ENCODE measurements at places on chromosomes 7 and 10.
A peak's percentile ranks its signal among the peaks of the same experiment; 100 is the strongest.

- DNase-seq: no peak
Measured at GRCh38 chr10:3375505-3375904, 202.9 kb upstream of the PITRM1 start.

- no peak for DNase-seq
Measured at GRCh38 chr10:119337796-119338432, 130.5 kb downstream of the GRK5 start.

GRCh38 chr7:151251689-151252560 is 3.4 kb upstream of the SMARCD3 start:
- no peak for DNase-seq

GRCh38 chr7:155327590-155328320 is 30.1 kb downstream of the INSIG1 start:
- no peak for DNase-seq

DNA sequence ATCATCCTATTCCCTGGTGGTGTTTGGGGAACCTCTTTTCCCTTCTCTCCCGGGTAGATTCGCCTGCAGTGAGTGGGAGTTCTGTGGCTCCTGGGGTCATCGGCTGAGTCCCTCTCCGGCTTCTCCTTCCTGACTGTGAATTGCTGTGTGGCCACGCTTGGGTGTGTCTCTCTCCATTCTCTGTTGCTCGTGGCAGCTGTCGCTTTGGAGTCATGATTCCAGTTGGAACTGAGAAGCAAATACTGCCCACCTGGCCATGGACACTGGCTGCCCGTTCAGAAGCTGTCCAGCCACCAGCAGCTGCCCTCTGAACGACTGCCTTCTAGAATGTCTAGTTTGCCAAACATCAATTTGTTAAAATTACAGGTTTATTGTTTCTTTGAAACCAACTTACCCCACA is 23.1 kb upstream of the PITRM1 start:
- DNase-seq: no peak

- no peak for DNase-seq
Measured at GRCh38 chr7:34430456-34430855, 227.6 kb upstream of the NPSR1 start.

DNA sequence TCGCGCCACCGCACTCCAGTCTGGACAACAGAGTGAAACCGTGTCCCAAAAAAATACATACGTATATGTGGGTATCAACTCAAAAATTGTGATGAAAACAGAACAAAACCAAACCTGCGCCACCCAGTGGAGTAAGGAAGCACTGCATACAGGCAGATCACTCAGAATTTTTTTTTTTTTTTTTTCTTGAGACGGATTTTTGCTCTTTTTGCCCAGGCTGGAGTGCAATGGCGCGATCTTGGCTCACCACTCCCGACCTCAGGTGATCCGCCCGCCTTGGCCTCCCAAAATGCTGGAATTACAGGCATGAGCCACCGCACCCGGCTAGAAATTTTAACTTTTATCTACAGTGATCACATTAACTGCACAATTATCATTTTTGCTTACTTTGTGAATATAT is 9.1 kb upstream of the TMEM236 start:
- peak; percentile 61 for DNase-seq

- DNase-seq: no peak
Measured at GRCh38 chr10:10053051-10053450, 964.6 kb upstream of the CELF2 start.

- DNase-seq: no peak
Measured at GRCh38 chr10:34743814-34744213, 71.3 kb downstream of the PARD3 start.

DNA sequence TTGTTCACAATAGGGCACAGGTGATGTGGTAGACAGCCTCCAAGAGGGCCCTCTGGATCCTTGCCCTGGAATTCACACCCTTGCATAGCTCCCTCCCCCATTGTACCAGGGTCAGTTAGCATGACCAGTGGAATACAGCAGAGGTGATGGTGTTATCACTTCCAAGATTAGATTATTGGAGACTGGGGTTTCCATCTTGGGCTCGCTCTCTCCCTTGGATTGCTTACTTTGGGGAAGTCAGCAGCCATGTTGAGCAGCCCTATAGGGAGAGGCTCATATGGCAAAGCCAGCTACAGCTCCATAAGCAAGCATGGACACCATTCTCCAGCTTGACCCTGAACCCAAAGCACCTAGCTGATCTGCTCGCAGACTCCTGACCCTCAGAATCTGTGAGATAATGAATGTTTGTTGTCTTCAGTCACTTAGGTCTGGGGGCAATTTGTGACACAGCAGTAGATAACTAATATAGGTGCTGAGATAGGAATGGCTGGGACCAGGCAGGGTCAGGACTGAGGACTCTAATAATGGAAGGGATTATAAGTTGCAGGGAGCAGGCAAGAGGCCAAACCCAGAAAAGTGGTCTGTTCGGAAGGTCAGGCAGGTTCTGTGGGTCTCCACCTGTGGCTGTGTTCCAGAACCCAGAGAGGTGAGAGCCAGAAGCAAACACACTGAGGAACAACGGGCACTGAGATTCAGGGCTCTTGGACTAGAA is 22.9 kb downstream of the TBXAS1 start:
- no peak for DNase-seq

DNA sequence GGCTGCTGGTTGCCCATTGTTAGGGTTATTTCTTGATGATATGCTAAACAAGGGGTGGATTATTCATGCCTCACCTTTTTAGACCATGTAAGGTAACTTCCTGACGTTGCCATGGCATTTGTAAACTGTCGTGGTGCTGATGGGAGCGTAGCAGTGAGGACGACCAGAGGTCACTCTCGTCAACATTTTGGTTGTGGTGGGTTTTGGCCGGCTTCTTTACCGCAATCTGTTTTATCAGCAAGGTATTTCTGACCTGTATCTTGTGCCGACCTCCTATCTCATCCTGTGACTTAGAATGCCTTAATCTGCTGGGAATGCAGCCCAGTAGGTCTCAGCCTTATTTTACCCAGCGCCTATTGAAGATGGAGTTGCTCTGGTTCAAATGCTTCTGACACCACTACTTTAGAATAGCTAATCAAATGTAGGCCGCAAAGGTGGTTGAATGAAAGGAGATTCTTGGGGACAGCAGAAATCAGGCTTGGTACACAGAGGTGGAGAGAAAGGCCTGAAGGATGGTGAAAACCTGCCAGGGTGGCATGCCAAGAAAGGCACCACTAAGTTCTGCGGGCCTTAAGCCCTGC is 17.9 kb upstream of the SMO start:
- DNase-seq: no peak

DNA sequence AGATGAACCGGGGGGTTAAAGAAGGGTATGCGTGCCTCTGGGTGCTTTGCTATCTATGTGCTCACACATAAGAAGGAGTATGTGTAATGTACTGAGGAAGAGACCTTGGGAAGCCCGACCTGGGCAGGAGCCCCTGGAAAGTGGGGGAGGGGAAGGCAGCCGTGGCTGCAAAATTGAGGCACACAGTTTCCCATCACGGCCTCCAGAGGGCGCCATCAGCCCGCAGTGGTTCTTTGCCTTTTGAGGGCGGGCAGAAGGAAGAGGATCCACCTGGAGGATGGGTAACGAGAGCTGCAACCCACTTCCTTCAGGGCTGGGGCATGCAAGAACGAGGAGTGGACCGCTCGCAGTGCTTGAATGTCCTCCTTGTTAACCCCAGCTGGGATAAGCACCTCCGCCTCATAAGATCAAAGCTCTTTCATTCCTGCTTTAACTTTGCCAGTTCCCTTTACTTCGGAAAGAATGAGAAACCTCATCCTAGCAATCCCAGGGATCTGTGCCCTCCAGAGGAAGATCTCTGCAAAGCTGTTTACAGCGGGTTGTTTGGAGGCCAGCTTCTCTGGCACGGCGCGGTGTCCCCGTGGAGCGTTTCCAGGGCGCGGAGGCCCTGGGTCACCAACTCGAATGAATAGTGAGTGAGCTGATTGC is 77.9 kb downstream of the PCGF5 start:
- peak; percentile 80 for DNase-seq

- no peak for DNase-seq
Measured at GRCh38 chr7:14457568-14458453, 444.7 kb downstream of the DGKB start.

- no peak for DNase-seq
Measured at GRCh38 chr10:4249841-4250586, 465.0 kb upstream of the KLF6 start.

GRCh38 chr10:52314822-52315552 is 906 bp downstream of the DKK1 start:
- peak; percentile 10 for DNase-seq

GRCh38 chr7:158054081-158054480 is 533.5 kb downstream of the PTPRN2 start:
- no peak for DNase-seq

DNA sequence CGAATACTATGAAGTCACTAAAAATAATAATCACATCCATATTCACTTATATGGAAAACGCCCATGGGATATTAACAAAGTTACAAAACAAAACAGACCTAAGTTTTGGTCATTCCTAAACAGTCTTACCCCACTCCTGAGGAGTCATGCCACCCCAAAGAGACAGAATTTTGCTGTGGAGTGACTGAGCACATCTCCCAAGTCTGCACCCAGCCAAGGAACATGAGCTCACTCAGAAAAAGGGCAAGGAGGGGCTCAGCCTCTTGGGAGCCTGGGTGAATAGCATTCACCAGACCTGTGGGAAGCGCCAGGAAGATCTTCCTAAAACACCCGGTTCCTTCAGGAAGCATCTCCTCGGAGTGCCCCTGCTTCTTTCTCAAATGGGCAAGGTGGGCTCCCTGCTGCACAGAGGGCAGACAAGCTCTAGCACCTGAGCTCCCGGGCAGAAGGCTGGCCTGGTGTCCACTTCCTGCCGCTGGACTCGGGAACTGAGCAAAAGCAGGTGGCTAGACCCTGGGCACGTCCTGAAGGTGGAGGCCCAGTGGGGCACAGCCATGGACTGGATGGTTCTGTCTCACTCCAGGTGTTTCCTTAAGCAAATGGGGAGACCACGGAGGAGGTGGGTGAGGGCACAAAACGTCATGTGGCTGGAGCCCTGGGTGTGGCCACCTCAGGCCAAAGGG is 31.0 kb downstream of the TNS3 start:
- no peak for DNase-seq

DNA sequence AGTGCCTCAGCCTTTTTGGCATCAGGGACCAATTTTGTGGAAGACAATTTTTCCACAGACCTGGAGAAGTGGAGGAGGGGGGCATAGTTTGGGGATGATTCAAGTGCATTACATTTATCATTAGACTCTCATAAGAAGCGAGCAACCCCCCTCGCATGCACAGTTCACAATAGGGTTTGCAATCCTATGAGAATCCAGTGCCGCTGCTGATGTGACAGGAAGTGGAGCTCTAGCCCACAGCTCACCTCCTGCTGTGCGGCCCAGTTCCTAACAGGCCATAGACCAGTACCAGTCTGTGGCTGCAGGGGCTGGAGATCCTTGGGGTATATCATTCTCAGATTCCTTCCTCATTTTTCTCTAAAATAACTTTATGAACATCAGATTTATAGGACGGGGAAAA is 50.8 kb downstream of the ATAD1 start:
- DNase-seq: no peak

- no peak for DNase-seq
Measured at GRCh38 chr7:35025369-35025870, 11.9 kb downstream of the DPY19L1 start.

DNA sequence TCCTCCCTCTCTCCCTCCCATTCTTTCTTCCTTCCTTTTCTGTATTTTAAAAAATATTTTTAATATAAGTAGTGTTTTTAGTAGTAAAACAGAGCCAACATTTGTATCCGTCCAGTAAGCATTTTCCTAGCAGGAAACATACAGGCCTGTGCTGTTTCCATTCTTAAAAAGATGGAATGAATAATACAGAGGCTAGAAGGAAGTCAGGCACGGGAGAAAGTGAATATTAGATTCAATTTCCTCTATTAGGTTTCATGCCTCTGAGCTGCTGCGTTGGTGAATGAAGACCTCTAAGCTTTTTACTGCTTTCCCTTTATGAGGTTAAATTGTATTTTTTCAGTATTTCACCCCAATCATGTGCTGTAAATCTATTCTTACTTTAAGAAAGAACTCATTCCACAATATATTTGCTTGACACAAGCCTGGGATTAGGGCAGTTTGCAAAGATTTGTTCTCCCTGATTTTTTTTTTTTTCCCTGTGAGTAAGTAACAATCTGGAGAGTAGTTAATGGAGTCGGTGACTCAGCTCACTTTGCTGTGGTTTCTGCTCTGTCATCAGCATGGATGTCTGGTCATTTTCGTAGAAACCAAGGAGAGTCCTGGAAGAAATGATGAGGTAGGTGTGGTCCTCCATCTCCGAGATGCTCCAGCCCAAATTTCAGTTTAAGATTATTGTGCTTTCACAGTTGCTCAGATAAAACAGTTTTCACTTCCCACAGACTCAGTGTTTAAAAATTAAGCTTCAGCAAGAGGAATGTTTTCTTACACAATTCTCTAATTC is 76.1 kb upstream of the PITRM1 start:
- DNase-seq: no peak

DNA sequence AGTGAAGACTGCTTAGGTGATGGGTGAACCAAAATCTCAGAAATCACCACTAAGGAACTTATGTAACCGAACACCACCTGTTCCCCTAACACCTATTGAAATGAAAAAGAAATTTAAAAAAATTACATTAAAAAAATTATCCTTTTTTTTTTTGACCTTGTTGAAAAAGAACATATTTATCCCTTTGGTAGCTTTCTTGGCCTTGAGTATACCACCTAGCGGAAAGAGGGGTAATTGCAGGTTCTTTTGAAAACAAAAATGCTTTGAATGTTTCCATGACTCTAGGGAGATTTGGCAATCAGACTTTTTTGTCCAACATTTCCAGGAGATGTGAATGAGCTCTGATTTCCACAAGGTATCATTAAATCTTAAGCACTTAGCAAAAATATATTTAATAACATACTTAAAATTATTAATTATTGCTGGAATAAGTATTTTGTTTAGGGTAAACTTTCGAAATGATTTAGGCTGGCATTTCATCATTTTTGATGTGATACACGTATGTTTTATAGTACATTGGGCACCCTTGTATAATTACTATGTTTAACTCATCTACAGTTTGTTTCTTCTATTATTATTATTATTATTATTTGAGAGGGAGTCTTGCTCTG is 47.0 kb upstream of the ELMO1 start:
- peak; percentile 26 for DNase-seq

DNA sequence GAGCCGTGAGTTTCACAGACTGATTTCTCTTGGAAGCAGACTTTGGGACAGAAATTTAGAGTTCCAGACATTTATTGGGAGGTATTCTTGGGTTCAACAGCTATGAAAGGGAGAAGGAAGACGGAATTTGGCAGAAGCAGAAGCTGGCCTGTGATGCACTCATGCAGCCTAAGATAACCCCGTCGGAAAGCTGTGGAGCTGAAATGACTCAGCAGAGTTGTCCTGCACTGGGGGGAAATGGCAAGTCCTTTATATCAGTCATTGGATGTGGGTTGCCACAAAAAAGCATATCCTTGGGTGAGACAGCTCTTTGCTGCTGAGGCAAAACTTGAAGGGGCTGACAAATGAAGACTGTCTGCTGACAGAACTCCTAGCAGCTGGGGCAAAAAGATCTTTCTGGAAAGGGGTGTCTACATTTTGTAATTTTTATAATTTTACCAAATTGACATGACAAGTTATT is 11.5 kb upstream of the MICU1 start:
- DNase-seq: no peak

- DNase-seq: no peak
Measured at GRCh38 chr7:128836729-128837348, 6.6 kb downstream of the FLNC start.

- DNase-seq: no peak
Measured at GRCh38 chr7:131014906-131015656, 281.1 kb upstream of the KLF14 start.

- no peak for DNase-seq
Measured at GRCh38 chr10:12382157-12382548, 32.8 kb downstream of the CAMK1D start.

All from germinal center (tissue), 1 donor.